Gastroesophageal sphincter (tissue), 4 donors: ENCODE measurements at places on chromosomes 6 and 20. TPM values are rescaled to one million over a fixed set of nuclear protein-coding genes. Genes with fewer than 3 reads are reported as not detected.

TBX18 gene
- 19.3 TPM for total RNA-seq

HSF2 gene
- 36.6 TPM for total RNA-seq

MUC21 gene
- total RNA-seq, result 0.13 TPM

ABHD16B gene
- total RNA-seq, result not detected

OR2H1 gene
- not detected for total RNA-seq

PTCRA gene
- total RNA-seq, result not detected

SLC17A5 gene
- total RNA-seq, result 12.9 TPM

DNA sequence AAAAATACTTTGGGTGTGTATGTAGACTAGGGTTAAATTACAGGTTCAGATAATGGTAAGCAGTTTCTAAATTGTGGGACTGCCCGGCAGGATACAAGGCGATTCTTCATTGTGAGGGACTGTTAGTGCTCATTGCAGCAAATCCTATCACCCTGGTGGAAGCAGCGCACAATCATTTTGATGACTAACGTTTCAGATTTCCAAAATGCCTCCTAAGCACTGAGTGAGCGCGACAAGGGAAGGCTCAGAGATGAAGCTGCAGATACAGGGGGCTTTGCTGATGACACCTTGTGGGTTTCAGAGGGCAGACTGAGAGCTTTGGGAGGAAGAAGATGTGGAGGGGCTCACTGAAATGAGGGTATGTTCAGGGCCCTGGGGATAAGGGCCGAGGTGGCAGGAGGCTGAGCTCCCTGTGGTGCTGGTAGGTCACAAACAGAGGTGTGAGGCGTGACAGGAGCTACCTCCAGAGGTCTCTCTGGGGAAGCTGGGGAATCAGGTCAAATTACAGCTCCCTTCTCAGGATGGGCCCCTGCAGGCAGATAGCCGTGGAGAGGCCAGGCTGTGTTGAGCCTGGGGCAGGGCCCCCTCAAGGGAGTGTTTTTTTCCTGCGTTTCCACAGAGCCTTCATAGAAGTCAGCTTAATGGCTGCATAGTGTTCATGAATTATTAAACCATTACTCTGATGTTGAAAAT, 84.5 kb upstream of the FYN start:
- ATAC-seq, result no peak

GRCh38 chr6:50096296-50096695, 46.6 kb upstream of the DEFB112 start:
- ATAC-seq, result no peak

- ATAC-seq, result no peak
These were observed 66.7 kb downstream of the GCNT2 start for GRCh38 chr6:10587656-10588406.

GRCh38 chr6:56335726-56336125, 88.3 kb upstream of the COL21A1 start:
- no peak for ATAC-seq

DNA sequence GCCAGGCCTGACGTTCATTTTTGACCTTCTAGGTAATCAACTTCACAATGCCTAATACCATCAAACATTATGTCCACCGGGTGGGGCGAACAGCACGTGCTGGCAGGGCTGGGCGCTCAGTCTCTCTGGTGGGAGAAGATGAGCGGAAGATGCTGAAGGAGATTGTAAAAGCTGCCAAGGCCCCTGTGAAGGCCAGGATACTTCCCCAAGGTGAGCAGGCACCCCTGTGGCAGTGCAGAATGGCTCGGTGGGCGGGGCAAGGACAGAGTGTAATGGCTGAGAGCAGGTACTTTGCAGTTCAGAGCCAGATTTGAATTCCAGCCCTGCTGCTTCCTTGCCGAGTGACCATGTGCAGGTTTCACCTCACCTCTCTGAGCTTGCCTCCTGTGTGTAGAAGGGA, 17.1 kb downstream of the DDX27 start:
- ATAC-seq, result no peak

GRCh38 chr6:131761060-131761761, 46.6 kb upstream of the ENPP1 start:
- ATAC-seq, result no peak

DNA sequence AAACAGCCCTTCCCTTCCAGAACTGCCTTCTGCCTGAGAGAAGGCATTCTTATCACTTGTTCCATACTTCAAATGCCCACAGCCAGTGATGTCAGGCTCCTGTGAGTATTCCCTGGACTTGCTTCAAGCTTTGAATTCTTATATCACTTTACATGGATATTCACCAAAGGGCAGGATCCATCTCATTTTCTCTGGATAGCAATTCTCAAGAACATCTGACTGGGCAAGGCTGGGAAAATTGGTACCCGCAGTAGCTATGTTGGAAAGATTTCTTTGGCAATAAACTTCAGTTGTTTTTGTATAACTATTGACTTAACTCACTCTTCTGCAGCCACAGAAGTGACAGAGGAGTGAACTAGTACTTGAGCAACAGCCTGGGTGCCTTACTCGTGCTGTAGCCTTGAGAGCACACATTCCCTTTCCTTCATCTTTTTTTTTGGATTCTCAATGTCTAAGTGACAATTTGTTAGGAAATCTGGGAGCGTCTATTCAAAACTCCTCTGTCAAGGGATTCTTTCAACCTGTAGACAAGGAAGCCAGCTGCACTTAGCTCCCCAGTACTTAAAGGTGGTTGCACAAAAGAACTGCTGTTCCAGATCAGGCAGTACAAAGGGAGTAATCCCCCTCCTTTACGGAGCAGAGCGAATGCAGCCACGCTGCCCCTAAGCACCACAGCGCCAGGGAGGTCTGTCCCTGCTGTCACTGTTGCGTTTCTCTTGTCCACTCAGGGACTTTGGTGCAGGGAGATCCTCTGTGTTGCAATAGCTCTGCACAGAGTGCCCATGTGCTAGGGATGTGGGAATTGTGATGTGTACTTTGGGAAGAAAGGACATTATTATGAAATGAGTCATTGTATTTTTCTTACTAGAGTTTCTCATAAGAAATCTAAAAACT, 69.6 kb downstream of the JAG1 start:
- peak; percentile 93 for ATAC-seq

- ATAC-seq, result no peak
These were observed 37.0 kb upstream of the BTBD3 start for GRCh38 chr20:11880680-11881079.

GRCh38 chr6:147227770-147228320, 23.6 kb downstream of the STXBP5 start:
- ATAC-seq, result no peak

DNA sequence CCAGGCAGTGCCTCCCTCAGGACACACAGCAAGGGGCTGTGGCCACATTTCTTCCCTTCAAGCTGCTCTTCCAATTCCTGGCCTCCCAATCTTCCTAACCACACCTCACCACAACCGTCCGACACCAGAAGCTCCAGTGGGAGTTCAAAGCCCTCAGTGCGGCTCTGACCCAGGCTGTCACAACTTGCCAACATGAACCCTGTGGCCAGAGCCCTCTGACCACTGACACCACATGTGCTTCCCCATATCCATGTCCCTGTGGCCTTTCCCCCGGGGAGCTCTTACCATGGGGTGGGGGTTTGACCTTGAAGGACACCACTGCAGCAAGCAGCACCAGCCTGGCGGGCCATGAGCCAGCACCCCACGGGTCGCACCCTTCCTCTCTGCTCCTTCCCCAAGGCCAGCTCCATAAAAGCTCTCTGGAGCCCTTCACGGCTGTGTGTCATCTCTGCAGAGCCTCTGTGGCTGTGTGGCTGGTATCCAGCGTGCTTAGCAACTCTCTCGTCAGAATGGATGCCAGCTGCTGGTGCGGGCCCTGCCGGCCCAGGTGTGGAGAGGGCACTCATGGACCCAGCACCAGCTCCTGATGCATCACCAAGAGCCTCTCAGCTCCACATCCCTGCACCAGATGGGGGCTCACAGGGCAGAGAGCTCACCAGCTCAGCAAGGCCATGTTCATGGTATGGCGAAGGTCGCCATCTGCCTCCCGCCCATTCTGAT, 106.1 kb downstream of the PSMB1 start:
- ATAC-seq, result no peak

GRCh38 chr6:43917878-43918382, 147.9 kb downstream of the VEGFA start:
- no peak for ATAC-seq

DNA sequence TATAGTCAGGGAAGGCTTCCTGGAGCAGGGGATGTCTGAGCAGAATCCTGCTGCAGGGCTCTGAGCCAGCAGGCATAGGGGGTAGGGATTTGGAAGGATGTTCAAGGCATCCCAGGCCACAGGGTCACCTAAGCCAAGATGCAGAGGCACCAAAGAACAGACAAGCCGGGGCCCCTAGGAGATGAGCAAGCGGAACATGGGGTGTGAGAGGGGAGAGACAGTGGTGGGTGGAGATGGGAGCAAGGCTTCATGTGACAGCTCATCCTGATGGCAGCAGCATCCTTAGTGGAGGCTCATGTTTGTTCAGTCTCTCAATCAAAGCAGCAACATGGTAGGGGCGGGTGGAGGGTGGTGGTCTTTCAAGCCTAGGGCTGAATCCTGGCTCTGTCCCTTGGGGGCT, 29.8 kb upstream of the TCP11 start:
- ATAC-seq, result no peak

- ATAC-seq, result no peak
These were observed 61.0 kb downstream of the ARHGAP18 start for GRCh38 chr6:129648819-129649491.

GRCh38 chr6:143958839-143959399, 49.1 kb downstream of the PLAGL1 start:
- ATAC-seq, result no peak
